ENCODE measurements at places on chromosomes 4 and X.

GRCh38 chrX:150841456-150842197, 56.8 kb downstream of the CD99L2 start:
- no peak for DNase-seq

DNA sequence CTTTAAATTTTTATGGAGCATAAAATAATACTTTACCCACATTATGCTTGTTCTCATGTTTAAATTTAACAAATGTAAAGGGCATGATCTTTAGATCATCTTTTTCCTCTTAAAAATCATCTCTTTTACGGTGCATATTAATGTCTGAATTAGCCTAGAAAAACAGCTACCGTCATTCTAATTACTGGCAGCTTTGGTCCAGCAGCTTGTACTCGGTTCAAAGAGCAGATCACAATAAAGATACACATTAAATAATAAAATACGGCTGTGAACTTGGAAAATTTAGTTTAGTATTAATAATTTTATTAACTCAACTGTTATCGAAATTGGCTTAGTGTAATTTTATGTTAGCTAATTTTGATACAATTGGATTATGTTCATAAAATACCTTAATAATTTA, 19.1 kb downstream of the CCSER1 start:
- no peak for DNase-seq

GRCh38 chrX:19097553-19098283, 24.6 kb downstream of the ADGRG2 start:
- no peak for DNase-seq

- peak; percentile 29 for DNase-seq
Measured at GRCh38 chr4:7295911-7296660, 103.7 kb downstream of the SORCS2 start.

Data from activated naive CD4-positive, alpha-beta T cell treated with anti-CD3 and anti-CD28 coated beads, Interleukin-2, amount 10 ng/mL, durations not matched to agents 7 days and 5 days (primary cell).